Naive thymus-derived CD4-positive, alpha-beta T cell (primary cell): ENCODE measurements at places on chromosomes 6 and 20. TPM values are rescaled to one million over a fixed set of nuclear protein-coding genes. Genes with fewer than 3 reads are reported as not detected.
A peak's percentile ranks its signal among the peaks of the same experiment; 100 is the strongest.

GRCh38 chr6:148342350-148343046 lies at the start of gene SASH1:
Gene SASH1, plus strand, starts transcription at chr6:148342838. Its CDS starts 230 bp downstream, at chr6:148343068.
- no peak for DNase-seq

GRCh38 chr6:1552296-1552761 lies 57.4 kb upstream of the FOXC1 start:
- no peak for DNase-seq

- no peak for DNase-seq
These were observed 140.7 kb downstream of the ESR1 start for GRCh38 chr6:151948002-151948743.

- DNase-seq = no peak
These were observed 20.1 kb downstream of the JAG1 start for GRCh38 chr20:10653599-10654249.

DNA sequence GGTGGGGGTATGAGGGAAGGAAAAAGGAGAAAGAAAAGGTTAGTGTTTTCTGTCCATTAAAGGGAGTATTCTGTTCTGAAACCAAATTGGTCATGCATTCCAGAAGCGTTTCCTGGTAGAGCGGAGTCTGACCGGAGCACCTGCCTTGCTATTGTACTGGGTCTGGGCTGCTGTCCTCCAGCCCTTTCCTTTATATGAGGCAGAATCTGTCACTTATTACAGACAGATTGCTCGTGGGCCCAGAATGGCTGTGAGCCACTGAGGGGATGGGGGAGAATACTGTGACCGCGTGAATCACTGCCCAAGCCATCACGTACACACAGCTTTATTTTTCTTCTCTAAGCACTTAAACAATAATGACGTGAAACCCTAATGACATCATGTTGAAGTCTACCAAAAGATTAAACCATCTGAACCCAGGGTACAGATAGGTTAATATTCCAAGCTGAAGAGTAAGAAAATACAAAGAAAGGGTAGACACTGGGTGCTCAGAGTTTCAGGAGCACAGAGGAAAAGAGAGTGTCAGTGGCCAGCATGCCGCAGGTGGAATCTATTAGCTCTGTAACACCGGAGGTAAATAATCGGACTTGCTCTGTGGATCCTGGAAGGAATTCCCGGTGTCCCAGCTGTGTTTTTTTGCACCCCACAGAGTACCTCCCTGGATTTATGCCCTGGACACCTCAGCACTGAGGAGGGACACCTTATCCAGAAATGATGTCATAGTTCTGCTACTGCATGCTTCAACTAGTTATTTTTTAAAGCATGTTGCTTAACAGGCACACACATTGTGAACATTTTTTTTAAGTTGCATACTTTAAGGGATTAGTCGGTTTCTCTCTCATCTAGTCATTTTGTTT lies 573.3 kb downstream of the PKHD1 start:
- DNase-seq = no peak

- no peak for DNase-seq
These were observed 2.0 kb upstream of the ZSCAN26 start for GRCh38 chr6:28264834-28265401.

- peak; percentile 9 for DNase-seq
These were observed 1.0 kb downstream of the AFDN start for GRCh38 chr6:167827583-167828324.

DNA sequence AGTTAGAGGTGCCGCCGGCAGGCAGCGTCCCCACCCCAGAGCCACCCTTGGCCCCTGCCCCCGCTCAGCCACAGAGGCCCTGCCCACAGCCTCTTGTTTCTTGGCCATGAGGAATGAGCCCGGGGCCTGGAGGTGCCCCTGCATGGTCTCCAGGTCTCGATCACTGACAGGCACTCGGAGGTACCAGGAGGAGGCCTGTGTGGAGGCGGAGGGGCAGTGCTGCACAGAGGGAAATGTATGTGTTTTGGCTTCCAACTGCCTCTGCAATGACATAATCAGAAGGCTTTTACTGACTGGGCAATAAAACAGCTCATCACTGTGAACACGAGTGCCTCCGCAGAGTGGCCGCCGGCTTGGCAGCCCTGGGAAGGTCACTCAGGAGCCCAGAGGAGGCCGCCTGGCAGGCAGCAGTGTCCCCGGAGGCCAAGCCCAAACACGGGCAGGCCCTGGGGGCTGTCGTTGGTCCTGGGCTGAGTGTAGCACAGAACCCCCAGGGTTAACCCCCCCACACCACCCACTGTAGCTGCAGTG lies 61.1 kb upstream of the GATA5 start:
- no peak for DNase-seq

GRCh38 chr20:53829724-53830521 lies 236.3 kb upstream of the ZNF217 start:
- no peak for DNase-seq

DNA sequence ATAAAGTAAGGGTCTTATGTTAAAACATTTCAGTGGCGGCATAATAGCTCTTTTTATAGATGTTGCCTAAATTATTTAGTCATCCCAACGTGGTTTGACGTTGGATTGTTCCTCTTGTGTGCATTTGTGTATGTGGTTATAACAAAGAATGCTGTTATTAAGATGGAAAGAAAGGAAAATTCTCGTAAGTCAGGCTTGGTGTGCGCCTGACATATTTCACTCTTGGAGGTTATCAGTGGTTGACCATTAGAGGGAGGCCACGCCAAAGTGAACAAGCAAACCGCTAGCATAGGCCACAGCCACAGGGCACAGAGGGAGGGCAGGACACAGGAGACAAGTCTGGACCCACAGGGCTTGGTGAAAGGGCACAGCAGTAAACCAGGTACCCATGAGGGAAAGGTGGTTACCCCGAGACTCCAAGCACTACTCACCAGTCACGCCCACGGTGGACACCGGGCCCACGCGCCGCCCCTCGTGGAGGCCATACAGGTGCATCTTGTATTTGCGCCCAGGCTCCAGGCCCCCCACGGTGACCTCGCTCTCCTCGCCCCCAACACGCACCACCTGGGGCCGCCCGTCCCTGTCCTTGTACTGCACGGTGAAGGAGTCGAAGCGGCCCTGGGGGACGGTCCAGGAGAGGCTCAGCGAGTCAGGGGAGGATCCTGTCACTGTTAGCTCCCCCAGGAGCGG lies 22.9 kb downstream of the CYP21A2 start:
- DNase-seq = no peak

DNA sequence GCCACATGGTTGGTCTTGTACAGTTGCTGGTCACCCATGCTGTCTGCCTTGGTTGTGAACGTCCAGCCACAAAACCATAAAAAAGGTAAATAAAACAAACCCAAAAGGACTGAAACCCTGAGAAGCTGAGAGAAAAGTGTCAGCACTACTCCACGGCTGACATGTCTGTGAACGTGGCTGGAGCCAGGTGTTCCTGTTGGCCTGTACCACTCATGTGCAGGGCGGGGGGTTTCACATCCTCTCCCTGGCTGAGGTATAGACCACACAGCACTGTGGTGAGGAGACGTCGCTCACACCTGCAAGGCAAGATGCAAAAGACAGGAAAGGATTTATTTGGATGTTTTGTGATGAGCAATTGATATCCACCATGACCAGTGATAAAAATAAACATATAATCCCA lies 51.9 kb upstream of the MRPS10 start:
- no peak for DNase-seq

- DNase-seq = no peak
These were observed 77.0 kb downstream of the YTHDF1 start for GRCh38 chr20:63138855-63139341.

VARS2 gene
- total RNA-seq = 47.3 TPM

COL9A3 gene
- total RNA-seq = 0.20 TPM in 1 of 2 replicates, not detected in the other

TGIF2 gene
- total RNA-seq = 44.3 TPM

NR2E1 gene
- not detected for total RNA-seq

HLA-DRB1 gene
- total RNA-seq = 16.4 TPM

B3GAT2 gene
- not detected for total RNA-seq

PKIB gene
- total RNA-seq = not detected

CNR1 gene
- total RNA-seq = not detected

AGER gene
- 86.2 TPM for total RNA-seq
